A549 treated with CpdA at 1 μM for 4 hours (cell line): ENCODE measurements at places on chromosomes 13 and 19. TPM values are rescaled to one million over a fixed set of nuclear protein-coding genes. Genes with fewer than 3 reads are reported as not detected.

Gene MBD3L4
- not detected in 5 replicates for total RNA-seq

Gene BEST2
- 0.05 to 0.10 TPM (median 0.08 TPM) in 3 of 5 replicates, not detected in the others for total RNA-seq

Gene CCDC8
- total RNA-seq = not detected in 5 replicates

Gene ADGRE1
- 4.1 to 6.5 TPM (median 5.8 TPM) in 5 replicates for total RNA-seq

Gene SIGLEC12
- total RNA-seq = not detected in 5 replicates

Gene LSM14A
- total RNA-seq = 202 to 368 TPM (median 250 TPM) in 5 replicates

Gene NTF4
- total RNA-seq = 0.27 to 0.66 TPM (median 0.35 TPM) in 4 of 5 replicates, not detected in the other

Gene FUT3
- total RNA-seq = 0.03 TPM in 1 of 5 replicates, not detected in the others

Gene ERICH4
- not detected in 5 replicates for total RNA-seq

Gene TSSK6
- total RNA-seq = 0.83 to 2.1 TPM (median 2.0 TPM) in 5 replicates

Gene OR4F17
- not detected in 5 replicates for total RNA-seq

Gene PGLYRP2
- not detected in 5 replicates for total RNA-seq

Gene CRX
- not detected in 5 replicates for total RNA-seq

Gene SLITRK5
- 0.38 to 0.54 TPM (median 0.50 TPM) in 5 replicates for total RNA-seq

Gene CEACAM19
- total RNA-seq = 8.2 to 12.9 TPM (median 9.6 TPM) in 5 replicates

Gene OLFM2
- total RNA-seq = 8.2 to 12.7 TPM (median 11.7 TPM) in 5 replicates

Gene RFPL4A
- 0.37 to 0.58 TPM (median 0.42 TPM) in 5 replicates for total RNA-seq

Gene MAMSTR
- 0.35 to 0.71 TPM (median 0.51 TPM) in 5 replicates for total RNA-seq

Gene PTGIR
- 0.06 to 0.11 TPM in 2 of 5 replicates, not detected in the others for total RNA-seq

Gene ANKRD24
- 0.12 to 0.28 TPM (median 0.21 TPM) in 5 replicates for total RNA-seq

Gene MYPOP
- total RNA-seq = 6.5 to 12.1 TPM (median 10.7 TPM) in 5 replicates

Gene FFAR2
- total RNA-seq = 0.06 TPM in 1 of 5 replicates, not detected in the others

Gene ZNF763
- not detected in 5 replicates for total RNA-seq

Gene ZNF417
- 3.6 to 4.3 TPM (median 4.2 TPM) in 5 replicates for total RNA-seq

Gene LPAR2
- total RNA-seq = 3.3 to 4.1 TPM (median 4.0 TPM) in 5 replicates

Gene SLC17A7
- total RNA-seq = 0.58 to 0.68 TPM (median 0.62 TPM) in 5 replicates

Gene ZNF44
- 0.38 to 1.3 TPM (median 0.59 TPM) in 5 replicates for total RNA-seq

Gene GPR12
- total RNA-seq = not detected in 5 replicates

Gene DEDD2
- 66.5 to 111 TPM (median 94.6 TPM) in 5 replicates for total RNA-seq

Gene B3GNT8
- total RNA-seq = 0.09 to 0.43 TPM (median 0.11 TPM) in 3 of 5 replicates, not detected in the others

Gene ZNF440
- total RNA-seq = 0.04 to 0.22 TPM (median 0.07 TPM) in 3 of 5 replicates, not detected in the others

Gene STOML3
- not detected in 5 replicates for total RNA-seq

Gene ATP4B
- not detected in 5 replicates for total RNA-seq

Gene CYP4F2
- 0.07 to 0.49 TPM (median 0.21 TPM) in 4 of 5 replicates, not detected in the other for total RNA-seq

Gene ZBTB32
- not detected in 5 replicates for total RNA-seq

Gene ZNF790
- 0.08 to 0.35 TPM (median 0.23 TPM) in 5 replicates for total RNA-seq

Gene ACP5
- 0.10 to 0.33 TPM (median 0.24 TPM) in 4 of 5 replicates, not detected in the other for total RNA-seq
